Muscle of leg (tissue), 16 donors: ENCODE measurements at places on chromosomes 1 and 21. TPM values are rescaled to one million over a fixed set of nuclear protein-coding genes. Genes with fewer than 3 reads are reported as not detected.
A peak's percentile ranks its signal among the peaks of the same experiment; 100 is the strongest.

Gene PRELP
- 1.5 TPM for total RNA-seq

Gene ESPN
- 0.22 TPM for total RNA-seq

Gene ANKRD35
- total RNA-seq, result 2.2 TPM

Gene PFKFB2
- 4.3 TPM for total RNA-seq

GRCh38 chr1:117364240-117364639, 3.0 kb upstream of the MAN1A2 start:
- no peak overlapping the region for H3K27ac ChIP-seq
- H3K27me3 ChIP-seq, result no peaks in the 10 kb centered on the region
- H3K36me3 ChIP-seq, result no peaks in the 10 kb centered on the region

DNA sequence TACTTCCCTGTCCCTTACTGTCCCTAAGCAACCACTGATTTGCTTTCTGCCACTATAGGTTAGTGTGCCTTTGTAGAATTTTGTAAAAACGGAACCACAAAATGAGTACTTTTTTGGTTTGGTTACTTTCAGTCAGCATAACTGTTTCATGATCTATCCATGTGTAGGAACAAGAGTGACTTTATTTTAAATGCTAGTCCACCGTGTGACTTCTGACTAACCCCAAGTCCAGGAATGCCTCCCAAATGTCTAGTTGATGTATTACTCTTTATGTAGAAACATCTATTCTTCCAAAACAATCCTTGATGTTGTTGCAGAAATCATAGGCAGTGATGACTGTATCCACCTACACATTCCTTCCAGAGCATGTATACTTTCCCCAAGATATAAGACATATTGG, 21.3 kb downstream of the ATPAF1 start:
- no peaks in the 10 kb centered on the region for H3K27me3 ChIP-seq
- DNase-seq, result no peak
- H3K4me1 ChIP-seq, result no peaks in the 10 kb centered on the region
- no peak overlapping the region for H3K27ac ChIP-seq
- H3K4me3 ChIP-seq, result no peak overlapping the region
- peaks cover 27% of the 10 kb centered on the region for H3K36me3 ChIP-seq

DNA sequence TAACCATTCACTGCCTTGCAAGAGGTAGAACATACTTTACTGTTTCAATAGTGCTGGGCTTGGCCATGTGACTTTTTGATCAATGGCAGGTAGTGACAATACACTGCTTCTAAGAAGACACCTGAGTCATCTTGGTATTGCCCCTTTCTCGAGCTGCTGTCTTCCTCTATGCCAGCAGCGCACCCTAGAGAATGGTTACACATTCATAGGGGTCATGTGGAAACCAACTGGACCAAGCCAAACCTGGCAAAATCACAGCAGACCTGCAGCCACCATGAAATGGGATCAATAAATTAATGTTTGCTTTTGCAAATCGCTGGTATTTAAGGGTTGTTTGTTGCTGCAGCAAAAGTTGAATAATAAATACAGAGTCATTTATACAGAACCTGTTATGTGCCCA, 122.3 kb downstream of the GRIK1 start:
- H3K36me3 ChIP-seq, result no peaks in the 10 kb centered on the region
- H3K4me3 ChIP-seq, result no peak overlapping the region
- no peaks in the 10 kb centered on the region for H3K4me1 ChIP-seq
- H3K27me3 ChIP-seq, result no peaks in the 10 kb centered on the region
- DNase-seq, result no peak

DNA sequence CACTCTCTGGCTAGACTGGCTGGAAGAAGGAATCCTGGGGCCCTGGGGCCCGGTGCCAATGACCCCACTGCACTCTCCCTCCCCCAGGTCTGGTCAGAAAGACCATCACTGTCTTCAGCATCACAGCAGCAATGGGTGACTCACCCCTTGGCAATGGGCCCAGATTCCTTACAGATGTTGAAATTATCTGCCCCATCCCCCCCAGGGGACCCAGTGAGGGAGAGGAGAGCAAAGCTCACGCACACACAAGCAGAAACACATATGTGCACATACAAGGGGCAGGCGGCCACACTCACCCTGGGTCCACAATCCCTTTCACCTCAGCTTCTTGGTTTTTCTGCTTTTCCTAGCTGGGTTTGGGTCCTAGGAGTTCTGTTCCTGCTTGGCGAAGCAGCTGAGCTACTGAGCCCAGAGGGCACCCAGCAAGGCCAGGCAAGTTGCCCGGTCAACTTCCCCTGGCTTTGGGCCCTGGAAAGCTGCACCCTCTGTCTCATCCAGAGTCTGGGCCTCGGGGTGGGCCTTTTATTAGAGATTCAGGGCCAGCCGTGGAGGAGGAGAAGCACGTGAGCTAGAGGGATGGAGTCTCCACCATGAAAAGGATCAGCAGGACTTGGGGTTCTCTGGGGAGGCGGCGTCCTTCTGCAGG, 2.6 kb downstream of the COL16A1 start:
- peaks cover 16% of the 10 kb centered on the region for H3K27me3 ChIP-seq
- peak overlapping the region; percentile 15 for H3K4me3 ChIP-seq
- peaks cover 25% of the 10 kb centered on the region for H3K36me3 ChIP-seq
- DNase-seq, result peak; percentile 97
- H3K4me1 ChIP-seq, result peaks cover 72% of the 10 kb centered on the region

DNA sequence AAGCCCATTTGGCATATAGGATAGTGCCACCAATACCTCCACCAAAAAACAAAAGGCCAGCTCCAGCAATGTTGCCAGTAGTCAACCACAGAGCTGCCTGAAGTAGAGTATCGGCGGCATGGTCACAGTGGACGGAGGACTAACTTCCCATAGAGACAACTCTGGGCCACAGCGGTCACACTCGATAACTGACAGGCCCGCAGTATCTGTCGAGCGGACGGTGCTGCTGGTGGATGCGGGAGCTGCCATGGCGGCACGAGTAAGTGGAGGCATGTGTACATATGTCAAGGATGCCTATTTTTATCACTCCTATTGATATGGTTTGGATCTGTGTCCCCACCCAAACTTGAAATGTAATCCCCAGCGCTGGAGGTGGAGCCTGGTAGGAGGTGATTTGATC, 4.1 kb downstream of the KRTAP12-1 start:
- H3K36me3 ChIP-seq, result no peaks in the 10 kb centered on the region
- H3K27me3 ChIP-seq, result peaks cover 18% of the 10 kb centered on the region
- peaks cover 5% of the 10 kb centered on the region for H3K4me1 ChIP-seq
